Omental fat pad (tissue), 4 donors: ENCODE measurements at places on chromosomes 7 and 10. TPM values are rescaled to one million over a fixed set of nuclear protein-coding genes. Genes with fewer than 3 reads are reported as not detected.

Gene SPAM1
- total RNA-seq = not detected

Gene TAX1BP1
- total RNA-seq = 76.0 TPM

Gene TMEM213
- not detected for total RNA-seq

Gene CTAGE8
- total RNA-seq = 0.65 TPM

Gene PLPP4
- total RNA-seq = not detected

Gene IL2RA
- total RNA-seq = 9.9 TPM

Gene SPDYE2B
- not detected for total RNA-seq

Gene CUBN
- 4.5 TPM for total RNA-seq

Gene GIMAP7
- 30.3 TPM for total RNA-seq

DNA sequence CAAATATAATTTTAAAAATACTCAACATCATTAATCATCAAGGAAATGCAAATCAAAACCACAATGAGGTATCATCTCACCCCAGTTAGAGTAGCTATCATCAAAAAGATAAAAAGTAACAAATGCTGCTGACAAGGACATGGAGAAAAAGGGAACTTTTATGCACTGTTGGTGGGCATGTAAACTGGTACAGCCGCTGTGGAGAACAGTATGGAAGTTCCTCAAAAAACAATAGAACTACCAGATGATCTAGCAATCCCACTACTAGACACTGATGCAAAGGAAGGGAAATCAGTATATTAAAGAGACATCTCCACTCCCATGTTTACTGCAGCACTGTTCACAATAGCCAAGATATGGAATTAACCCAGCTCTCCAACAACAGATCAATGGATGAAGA is 384.5 kb downstream of the PLXDC2 start:
- DNase-seq = no peak

- no peak for DNase-seq
Observed at GRCh38 chr7:37428681-37429434, 19.8 kb downstream of the ELMO1 start.

DNA sequence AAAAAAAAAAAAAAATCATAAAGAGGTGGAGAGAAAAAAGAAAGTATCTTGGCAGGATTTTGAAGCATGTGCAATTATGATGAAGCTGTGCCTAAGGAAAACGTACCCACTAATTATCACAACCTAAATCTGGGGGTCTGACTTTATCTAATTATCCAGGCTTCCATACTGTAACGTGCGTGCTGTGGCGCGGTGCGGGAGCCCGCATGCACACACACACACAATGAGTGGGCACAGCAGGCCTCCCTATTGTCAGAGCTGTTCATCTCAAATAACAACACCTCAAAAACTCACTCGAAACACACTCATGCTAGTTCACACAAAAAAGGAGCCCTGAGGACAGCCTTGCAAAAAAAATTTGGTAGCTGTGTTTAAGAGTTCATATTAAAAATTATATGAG is 31.9 kb downstream of the BEND7 start:
- DNase-seq = no peak

GRCh38 chr7:99019523-99020412 is 124.1 kb downstream of the SMURF1 start:
- no peak for DNase-seq

DNA sequence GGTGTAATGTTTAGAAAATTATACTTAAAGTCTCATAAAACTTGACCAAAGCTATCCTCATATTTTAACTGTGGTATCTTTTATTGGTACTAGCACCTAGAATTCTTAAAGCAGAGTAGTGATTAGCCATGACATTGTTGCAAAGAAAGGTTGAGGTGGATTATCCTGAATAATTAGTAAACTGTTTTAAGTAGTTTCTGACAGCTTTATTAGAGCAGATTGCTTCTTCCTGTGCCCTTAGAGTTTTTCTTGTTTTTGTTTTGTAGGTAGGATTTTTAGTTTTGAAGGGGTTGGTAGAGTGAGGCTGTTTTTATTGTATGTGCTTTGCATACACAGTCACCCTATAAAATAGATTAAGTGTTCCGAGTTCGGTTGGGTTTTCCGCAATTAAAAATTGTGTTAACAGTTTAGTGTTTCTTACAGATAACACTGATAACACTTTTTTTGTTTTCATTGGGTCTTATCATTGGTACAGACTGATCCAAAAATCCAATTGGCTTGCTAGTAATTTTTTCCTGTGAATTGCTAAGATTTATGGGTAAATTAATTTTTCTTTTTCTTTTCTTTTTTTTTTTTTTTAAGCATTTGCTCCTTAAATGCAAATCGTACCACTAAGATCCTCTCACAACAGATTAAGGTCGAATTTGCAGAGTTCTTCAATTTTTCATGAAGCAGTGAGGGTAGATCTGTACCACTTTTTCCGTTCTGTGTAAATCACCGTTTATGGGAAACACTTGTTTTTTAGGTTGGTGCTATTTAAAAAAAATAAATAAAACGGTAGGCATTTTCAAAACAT is 2.1 kb upstream of the PBLD start:
- DNase-seq = no peak

DNA sequence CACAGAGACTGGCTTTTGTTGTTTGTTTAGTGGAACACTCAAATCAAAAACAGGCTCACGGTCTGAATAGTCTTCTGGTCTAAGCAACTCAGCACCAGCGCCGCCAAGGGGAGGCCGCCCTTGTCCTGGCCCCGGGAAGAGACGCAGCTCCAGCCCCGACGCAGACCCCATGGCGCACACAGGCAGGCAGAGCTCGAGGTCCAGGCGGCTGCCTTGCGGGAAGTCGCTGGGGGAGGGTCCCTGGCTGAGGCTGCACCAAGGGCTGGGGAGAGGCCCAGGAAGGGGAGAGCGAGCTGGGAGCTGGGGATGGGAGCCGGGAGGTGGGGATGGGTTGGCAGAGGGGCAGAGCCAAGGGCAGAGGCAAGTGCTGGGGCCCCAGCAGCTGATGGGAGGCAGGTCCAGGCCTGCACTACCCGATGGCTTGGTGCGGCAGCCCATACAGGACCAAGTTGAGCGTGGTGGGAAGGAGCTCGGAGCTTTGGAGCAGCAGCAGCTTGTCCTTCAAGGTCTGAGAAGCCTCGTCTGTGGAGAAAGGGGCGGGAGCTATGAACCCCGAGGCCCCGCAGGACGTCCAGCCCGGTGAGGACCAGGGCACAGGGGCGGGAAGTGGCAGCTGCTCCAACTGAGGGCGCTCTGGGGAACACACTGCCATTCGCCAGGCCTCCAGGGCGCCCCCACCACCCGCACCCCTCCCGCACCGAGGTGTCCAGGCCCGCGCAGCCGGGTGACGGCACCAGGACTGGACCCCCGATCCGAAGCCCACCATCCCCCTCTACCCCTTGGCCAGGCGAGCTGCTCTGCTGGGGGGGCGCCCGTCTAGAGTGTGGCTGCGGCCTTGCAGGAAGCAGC is 22.7 kb upstream of the NKX6-2 start:
- no peak for DNase-seq
